ENCODE measurements at places on chromosomes 13 and 19. TPM values are rescaled to one million over a fixed set of nuclear protein-coding genes. Genes with fewer than 3 reads are reported as not detected.

DNA sequence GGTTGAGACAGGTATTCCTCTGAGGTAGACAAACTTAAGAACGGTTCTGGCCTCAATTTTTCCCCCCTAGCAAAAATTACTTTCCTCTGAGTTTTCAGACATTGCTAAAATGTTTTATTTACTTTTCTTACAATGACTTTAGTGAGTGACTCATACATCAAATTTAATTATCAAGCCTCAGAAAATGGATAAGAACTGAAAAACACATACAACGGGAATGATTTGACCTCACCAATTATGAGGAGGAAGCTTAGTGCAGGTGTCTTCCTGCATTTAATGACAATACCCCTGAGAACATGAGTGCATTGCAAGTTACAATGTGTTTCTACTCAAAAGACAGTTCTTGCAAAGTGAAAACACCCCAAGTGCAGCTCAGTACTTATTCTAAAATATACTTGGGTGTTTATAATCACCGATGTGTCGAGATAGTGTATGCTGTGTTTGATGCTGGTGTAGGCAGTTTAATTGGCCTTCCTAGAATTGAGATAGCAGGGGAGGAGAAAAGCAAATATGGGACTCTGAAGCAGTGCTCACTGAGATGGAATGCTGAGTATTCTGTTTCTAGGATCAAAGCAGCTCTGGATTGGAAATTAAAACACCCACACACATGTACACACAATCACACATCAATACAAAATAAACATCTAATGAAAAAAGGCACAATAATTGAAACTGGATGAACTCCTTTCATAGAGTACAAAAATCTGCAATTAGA is 189.5 kb upstream of the SLC10A2 start:
- peak; percentile 18 for DNase-seq

GRCh38 chr13:97749174-97749573 is 204.3 kb upstream of the IPO5 start:
- DNase-seq: peak; percentile 22

DNA sequence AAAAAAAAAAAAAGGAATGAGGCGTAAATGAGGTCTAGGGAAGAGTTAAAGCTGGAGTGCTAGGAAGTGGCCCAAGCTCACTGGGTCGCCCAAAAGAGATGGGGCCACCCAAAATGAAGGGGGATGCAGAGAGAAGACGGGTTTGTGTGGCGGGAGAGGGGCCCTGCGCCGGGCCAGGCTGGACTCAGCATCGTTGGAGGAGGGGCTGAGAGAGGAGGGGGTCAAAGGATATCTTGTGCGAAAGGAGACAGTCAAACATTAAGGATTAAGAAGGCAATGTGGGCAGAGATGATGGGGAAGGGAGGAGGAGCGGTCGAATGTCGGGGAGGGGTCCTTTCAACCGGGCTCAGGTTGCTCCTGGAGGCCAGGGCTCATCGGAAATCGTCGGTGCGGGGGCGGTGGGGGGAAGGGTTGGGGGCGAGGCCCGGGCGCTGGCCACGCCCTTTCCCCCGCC is 825 bp upstream of the CARM1 start:
- no peak for DNase-seq

- no peak for DNase-seq
These were observed 212.7 kb downstream of the DIAPH3 start for GRCh38 chr13:59951011-59951410.

- peak; percentile 50 for DNase-seq
These were observed 12.7 kb upstream of the PSMD8 start for GRCh38 chr19:38361633-38362075.

DNA sequence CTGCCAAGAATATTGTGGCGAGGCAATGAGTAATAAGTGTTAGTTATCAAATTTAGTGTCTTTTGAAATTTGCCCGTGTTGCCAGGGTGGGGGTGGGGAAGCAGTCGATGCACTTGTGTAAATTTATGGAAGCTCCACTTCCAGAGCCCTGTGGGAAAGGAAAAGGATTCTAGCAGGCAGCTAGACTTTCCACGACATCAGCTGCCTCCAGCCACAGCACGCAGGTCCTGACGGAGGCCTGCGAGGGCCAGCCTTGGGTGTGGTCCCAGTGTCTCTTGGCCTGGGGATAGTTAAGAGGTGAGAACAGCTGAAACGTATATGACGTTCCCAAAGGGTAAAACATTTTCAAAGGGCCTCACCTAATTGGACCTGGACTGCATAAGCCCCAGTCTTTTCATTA is 433.0 kb downstream of the TSHZ3 start:
- no peak for DNase-seq

DNA sequence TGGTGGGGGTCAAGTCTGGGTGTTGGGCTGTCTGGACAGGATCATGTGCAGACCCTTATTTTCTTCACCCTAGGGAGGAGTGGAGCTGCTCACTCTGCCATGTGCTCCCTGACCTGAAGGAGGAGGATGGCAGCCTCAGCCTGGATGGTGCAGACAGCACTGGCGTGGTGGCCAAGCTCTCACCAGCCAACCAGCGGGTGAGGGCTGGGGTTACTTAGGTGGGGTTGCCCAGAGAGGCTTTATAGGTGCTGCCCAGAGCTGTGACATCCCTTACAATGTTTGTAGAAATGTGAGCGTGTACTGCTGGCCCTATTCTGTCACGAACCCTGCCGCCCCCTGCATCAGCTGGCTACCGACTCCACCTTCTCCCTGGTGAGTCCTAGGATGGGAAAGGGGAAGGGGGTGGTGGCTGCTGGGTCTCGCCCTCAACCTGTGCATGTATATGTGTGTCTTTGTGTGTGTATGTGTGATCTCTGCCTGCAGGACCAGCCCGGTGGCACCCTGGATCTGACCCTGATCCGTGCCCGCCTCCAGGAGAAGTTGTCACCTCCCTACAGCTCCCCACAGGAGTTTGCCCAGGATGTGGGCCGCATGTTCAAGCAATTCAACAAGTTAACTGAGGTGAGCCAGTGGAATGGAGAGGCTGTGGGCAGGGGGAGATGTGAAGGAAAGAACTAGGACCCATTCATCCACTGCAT is 5.1 kb downstream of the CHMP2A start:
- no peak for DNase-seq

Gene CYP4F22
- not detected for total RNA-seq

Gene KANK3
- total RNA-seq: 1.0 TPM

Gene LMO7
- total RNA-seq: 42.9 TPM

Gene C19orf44
- total RNA-seq: 11.3 TPM

Gene SERPINE3
- not detected for total RNA-seq

Gene ZNF493
- 26.2 TPM for total RNA-seq

Data from renal cortical epithelial cell (primary cell).